ENCODE measurements at places on chromosomes 6 and 20. TPM values are rescaled to one million over a fixed set of nuclear protein-coding genes. Genes with fewer than 3 reads are reported as not detected.

DNA sequence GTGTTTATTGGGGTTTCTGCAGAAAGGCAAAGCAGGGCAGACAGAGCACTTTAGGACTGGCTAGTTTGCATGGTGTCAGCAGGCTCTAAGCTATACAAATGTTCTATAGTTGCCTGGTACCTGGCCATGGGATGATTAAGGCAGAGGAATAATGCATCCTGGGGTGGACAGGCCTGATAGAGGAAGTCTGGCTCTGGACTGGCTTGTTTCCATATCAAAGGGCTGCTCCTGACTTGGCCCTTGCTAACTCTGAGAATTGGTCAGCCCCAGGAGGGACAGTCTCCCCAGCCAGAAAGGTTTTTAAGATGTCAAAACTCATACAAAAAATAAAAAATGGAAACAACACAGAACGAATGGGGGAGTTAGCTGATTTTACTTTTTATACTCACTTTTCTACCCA lies 136.9 kb downstream of the TBC1D7 start:
- no peak overlapping the region for H3K27ac ChIP-seq
- no peaks in the 10 kb centered on the region for H3K4me1 ChIP-seq
- H3K36me3 ChIP-seq = no peaks in the 10 kb centered on the region
- DNase-seq = no peak
- no peaks in the 10 kb centered on the region for H3K27me3 ChIP-seq

DNA sequence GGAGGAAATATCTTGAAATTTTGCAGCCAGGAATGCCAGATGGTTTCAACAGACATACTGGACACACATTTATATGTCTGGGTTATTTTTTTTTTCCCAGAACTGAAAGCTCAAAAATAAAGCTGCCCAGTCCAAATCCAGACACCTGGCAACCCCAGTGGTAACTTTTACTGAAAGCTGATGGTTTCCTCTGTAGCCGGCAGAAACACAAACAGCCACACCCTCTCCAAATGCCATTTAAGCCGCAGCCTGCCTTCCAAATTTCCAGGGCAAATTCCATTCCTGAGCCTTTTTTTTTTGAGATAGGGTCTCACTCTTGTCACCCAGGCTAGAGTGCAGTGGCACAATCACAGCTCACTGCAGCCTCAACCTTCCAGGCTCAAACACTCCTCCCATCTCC lies 6.5 kb upstream of the PREX1 start:
- H3K4me3 ChIP-seq = no peak overlapping the region
- no peak overlapping the region for H3K27ac ChIP-seq
- H3K36me3 ChIP-seq = no peaks in the 10 kb centered on the region
- no peaks in the 10 kb centered on the region for H3K4me1 ChIP-seq

PPP1R3D gene
- total RNA-seq = 3.2 TPM

GRCh38 chr6:157067507-157067906 lies 255.8 kb downstream of the TMEM242 start:
- DNase-seq = no peak
- H3K27ac ChIP-seq = no peak overlapping the region
- no peak overlapping the region for H3K4me3 ChIP-seq
- no peaks in the 10 kb centered on the region for H3K4me1 ChIP-seq
- H3K27me3 ChIP-seq = no peaks in the 10 kb centered on the region

BEND6 gene
- 1.1 TPM for total RNA-seq

ABHD16B gene
- total RNA-seq = not detected

RIPPLY2 gene
- total RNA-seq = 0.28 TPM

NFATC2 gene
- total RNA-seq = 2.4 TPM

DNA sequence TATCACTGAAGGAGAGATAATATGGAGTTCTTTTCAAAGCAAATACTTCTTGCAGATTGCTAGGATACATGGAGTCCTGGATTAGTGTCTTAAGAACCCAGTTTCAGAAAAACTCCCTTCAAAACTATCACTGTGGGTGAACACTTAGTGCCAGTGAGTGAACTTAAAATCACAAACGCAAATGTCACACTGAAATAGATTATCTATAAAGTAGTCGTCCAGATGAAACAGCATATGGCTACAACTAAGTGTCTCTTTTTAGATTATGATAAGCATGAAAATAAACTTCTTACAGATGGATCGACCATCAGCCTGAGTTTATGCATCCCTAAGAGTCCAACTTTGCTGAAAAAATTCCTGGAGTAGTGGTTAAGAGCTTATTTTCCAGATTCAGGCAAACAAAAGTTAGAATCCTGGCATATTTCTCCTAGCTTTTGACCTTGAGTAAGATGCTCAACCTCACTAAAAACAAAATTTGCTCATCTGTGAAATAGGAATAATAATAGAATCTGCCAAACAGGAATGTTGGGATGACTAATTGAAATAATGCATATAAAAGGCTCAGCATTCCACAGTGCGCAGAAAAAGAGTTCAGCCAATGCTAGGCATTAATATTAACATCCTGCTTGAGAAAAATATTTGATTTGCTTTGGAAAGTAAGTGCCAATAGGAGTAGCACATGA lies 70.4 kb downstream of the DOK5 start:
- no peaks in the 10 kb centered on the region for H3K36me3 ChIP-seq
- H3K27me3 ChIP-seq = no peaks in the 10 kb centered on the region
- no peak overlapping the region for H3K27ac ChIP-seq
- no peak for DNase-seq
- no peak overlapping the region for H3K4me3 ChIP-seq

- no peaks in the 10 kb centered on the region for H3K27me3 ChIP-seq
- H3K4me1 ChIP-seq = no peaks in the 10 kb centered on the region
- no peak overlapping the region for H3K27ac ChIP-seq
Measured at GRCh38 chr6:158545043-158545966, 14.6 kb upstream of the TMEM181 start.

MCM8 gene
- 15.4 TPM for total RNA-seq

DNA sequence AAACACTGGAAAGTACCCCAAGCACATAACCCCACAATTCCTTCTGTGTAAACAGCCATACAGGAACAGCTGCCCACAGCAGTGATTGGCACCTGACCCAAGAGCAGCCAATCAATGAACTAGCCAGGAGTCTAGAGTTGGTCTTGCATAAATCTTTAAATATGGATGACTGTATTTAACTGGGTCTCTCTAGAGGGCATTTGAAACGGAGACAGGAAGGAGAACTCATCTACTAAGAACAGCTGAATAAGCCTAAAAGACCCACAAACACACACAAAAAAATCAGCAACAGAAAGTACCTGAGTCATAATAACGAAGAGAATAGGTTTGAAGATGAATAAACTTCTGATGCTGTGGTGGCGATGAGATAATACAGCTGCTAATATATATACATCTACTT lies 49.0 kb upstream of the ASF1A start:
- no peak for DNase-seq
- H3K27ac ChIP-seq = no peak overlapping the region
- H3K4me1 ChIP-seq = no peaks in the 10 kb centered on the region
- H3K36me3 ChIP-seq = no peaks in the 10 kb centered on the region
- H3K27me3 ChIP-seq = no peaks in the 10 kb centered on the region

HS3ST5 gene
- total RNA-seq = 0.05 TPM

- H3K4me1 ChIP-seq = no peaks in the 10 kb centered on the region
- no peak for DNase-seq
- H3K27ac ChIP-seq = no peak overlapping the region
- H3K4me3 ChIP-seq = no peak overlapping the region
Measured at GRCh38 chr20:32017711-32018251, 7.5 kb downstream of the CCM2L start.

TUBB gene
- 691 TPM for total RNA-seq

SAPCD1 gene
- 1.2 TPM for total RNA-seq

DNA sequence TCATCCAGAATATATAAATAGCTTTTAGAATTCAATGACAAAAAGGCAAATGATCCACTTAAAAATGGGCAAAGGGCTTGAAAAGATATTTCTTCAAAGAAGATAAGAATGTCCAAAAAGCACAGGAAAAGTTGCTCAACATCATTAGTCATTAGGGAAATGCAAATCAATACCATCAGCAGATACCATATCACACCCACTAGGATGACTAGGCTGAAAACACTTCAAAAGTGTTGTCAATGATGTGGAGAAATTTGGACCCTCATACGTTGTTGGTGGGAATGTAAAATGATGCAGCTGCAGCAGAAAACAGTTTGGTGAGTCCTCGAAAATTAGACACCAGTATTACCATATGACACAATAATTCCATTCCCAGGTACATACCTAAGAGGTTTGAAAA lies 303.6 kb upstream of the SLC35B3 start:
- H3K27me3 ChIP-seq = no peaks in the 10 kb centered on the region
- no peaks in the 10 kb centered on the region for H3K36me3 ChIP-seq
- H3K27ac ChIP-seq = no peak overlapping the region

- no peak overlapping the region for H3K4me3 ChIP-seq
- no peaks in the 10 kb centered on the region for H3K4me1 ChIP-seq
- H3K27ac ChIP-seq = no peak overlapping the region
- DNase-seq = no peak
- no peaks in the 10 kb centered on the region for H3K27me3 ChIP-seq
- no peaks in the 10 kb centered on the region for H3K36me3 ChIP-seq
Measured at GRCh38 chr20:62043131-62043914, 22.4 kb downstream of the TAF4 start.

DNA sequence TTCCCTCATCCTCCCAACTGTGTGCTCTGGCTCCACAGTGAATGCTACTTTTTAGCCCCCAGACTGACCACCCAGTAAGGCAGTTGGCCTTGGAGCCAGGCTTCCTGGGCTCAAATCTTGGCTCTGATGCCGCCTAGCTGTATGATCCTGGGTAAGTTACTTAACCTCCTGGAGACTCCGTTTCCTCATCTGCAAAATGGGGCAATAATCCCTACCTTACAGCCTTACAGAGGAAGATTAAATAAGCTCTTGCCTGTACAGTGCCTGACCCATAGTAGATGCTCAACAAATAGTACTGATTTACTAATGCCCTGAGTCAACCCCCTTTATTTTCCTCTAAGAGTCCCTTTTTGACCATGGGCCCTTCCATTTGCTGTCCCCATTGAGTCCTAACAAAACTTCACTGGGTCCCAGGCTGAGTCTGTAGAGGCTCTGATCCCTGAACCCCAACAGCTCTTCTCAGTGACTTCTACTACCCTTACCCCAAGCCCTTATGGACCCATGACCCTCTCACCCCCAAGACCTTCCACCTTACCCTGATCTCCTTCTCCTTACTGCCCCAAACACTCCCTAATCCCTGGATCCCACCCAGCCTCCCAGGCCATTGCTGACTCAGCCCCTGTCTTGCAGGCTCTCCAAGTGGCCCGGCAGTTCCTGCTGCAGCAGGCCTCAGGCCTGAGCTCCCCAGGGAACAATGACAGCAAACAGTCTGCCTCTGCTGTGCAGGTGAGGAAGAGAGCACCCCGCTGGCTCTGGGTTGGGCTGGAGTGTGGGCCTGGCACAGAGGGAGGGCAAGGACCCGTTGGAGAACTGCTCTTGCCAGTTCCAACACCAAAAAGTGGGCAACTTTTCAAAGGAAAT lies 31.4 kb downstream of the FOXP4 start:
- peaks cover 3% of the 10 kb centered on the region for H3K36me3 ChIP-seq
- H3K27me3 ChIP-seq = no peaks in the 10 kb centered on the region
- H3K4me1 ChIP-seq = peaks cover 16% of the 10 kb centered on the region

GRCh38 chr6:44133003-44133931 lies 5.9 kb downstream of the TMEM63B start:
- DNase-seq = no peak
- peaks cover 15% of the 10 kb centered on the region for H3K36me3 ChIP-seq
- H3K4me3 ChIP-seq = no peak overlapping the region

GSTA2 gene
- total RNA-seq = 0.14 TPM

VGLL2 gene
- total RNA-seq = not detected

- H3K4me1 ChIP-seq = peaks cover 21% of the 10 kb centered on the region
- H3K27ac ChIP-seq = peak overlapping the region; percentile 88
- no peak overlapping the region for H3K4me3 ChIP-seq
- no peaks in the 10 kb centered on the region for H3K27me3 ChIP-seq
- peak; percentile 50 for DNase-seq
Measured at GRCh38 chr6:112241820-112242429, 12.4 kb downstream of the LAMA4 start.

MRPS18B gene
- 47.9 TPM for total RNA-seq

GRCh38 chr20:49320460-49320859 lies 42.6 kb upstream of the ZNFX1 start:
- peaks cover 60% of the 10 kb centered on the region for H3K27me3 ChIP-seq
- no peak for DNase-seq
- H3K4me3 ChIP-seq = no peak overlapping the region
- no peaks in the 10 kb centered on the region for H3K36me3 ChIP-seq
- no peak overlapping the region for H3K27ac ChIP-seq

- H3K36me3 ChIP-seq = no peaks in the 10 kb centered on the region
- peaks cover 30% of the 10 kb centered on the region for H3K27me3 ChIP-seq
Measured at GRCh38 chr6:28633445-28634215, 107.9 kb downstream of the GPX5 start.

- H3K4me1 ChIP-seq = peaks cover 6% of the 10 kb centered on the region
- no peak overlapping the region for H3K27ac ChIP-seq
- no peaks in the 10 kb centered on the region for H3K36me3 ChIP-seq
- H3K27me3 ChIP-seq = peaks cover 82% of the 10 kb centered on the region
- DNase-seq = no peak
Measured at GRCh38 chr20:22574545-22575086, 9.8 kb downstream of the FOXA2 start.

DNA sequence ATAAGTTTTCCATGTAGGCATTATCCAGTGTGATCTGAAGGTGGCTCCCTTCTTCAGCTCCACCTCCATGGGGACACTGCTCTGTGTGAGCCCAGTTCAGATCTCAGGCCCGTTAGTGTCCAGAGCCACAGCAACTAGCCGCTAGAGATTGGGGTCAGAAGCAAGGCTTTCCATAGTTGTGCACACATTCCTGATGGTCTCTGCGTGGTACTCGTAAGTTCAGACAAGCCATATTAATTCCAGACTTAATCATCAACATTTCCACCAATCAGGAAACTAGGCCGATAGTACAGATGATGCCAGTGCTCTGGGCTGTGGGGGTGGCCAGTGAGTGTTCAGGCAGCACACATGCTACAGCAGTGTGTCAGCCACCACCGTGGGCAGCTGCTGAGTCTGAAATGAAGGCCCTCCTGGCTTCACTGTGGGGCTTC lies 17.5 kb upstream of the SYNCRIP start:
- H3K27me3 ChIP-seq = no peaks in the 10 kb centered on the region
- H3K36me3 ChIP-seq = no peaks in the 10 kb centered on the region
- no peak overlapping the region for H3K27ac ChIP-seq
- no peaks in the 10 kb centered on the region for H3K4me1 ChIP-seq
- no peak for DNase-seq

GRCh38 chr6:135331002-135331401 lies 149.9 kb downstream of the MYB start:
- H3K27ac ChIP-seq = no peak overlapping the region
- no peak for DNase-seq
- H3K4me3 ChIP-seq = no peak overlapping the region
- no peaks in the 10 kb centered on the region for H3K27me3 ChIP-seq
- H3K36me3 ChIP-seq = no peaks in the 10 kb centered on the region
